ENCODE measurements at places on chromosomes 1 and 21.

GRCh38 chr1:41743366-41743765 is 175.4 kb downstream of the HIVEP3 start:
- DNase-seq: no peak

DNA sequence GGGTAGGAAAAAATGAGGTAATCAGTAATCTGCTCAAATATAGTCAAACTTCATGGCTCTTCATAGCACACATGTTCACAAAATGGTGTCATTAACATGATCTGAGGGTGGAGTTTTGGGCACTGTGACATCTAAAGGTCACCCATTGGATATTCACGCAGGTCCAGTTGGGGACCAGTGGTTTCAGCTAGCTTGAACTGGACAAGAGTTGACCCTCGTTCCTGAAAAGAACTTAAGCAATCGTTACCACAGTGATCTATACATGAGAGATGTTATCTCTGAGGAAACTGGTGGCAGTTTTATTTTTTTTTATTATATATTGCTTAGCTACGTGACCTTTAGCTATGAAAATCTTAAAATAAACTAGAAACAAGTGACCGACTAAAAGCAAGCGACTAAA is 3.0 kb upstream of the OR2C3 start:
- DNase-seq: no peak

DNA sequence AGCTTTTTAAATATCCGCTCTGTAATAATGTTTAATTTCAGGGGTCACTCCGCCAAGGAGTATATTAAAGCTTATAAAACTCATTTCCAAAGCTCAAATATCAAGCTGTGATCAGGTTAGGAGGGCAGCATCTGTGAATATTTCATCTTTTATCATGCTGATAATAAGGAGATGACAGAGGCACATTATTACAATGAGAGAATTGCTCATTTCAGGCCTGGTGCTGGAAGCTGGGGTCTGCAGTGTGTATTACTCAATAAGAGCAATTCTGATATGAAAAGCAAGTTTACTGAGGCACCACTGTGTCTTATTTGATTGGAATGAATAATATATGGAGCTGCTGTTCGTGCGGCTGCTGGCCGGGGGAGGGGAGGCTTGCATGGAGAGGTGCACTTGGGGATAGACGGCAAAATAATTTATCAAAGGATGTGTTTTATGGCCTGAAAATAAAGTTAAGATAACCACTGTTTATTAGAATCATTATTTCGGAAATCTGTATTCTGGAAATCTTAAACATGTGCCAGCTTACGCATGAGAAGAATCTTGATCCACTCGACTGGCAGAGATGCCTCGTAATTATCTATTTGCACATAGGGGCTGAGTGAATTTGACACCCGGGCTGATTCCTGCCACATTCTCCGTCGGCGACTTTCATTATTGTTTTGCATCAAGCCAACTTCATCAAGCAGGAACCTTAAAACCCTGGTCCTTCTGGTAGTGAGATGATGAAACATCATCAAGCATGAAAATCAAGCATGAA is 173.2 kb downstream of the RRAGC start:
- DNase-seq: no peak

DNA sequence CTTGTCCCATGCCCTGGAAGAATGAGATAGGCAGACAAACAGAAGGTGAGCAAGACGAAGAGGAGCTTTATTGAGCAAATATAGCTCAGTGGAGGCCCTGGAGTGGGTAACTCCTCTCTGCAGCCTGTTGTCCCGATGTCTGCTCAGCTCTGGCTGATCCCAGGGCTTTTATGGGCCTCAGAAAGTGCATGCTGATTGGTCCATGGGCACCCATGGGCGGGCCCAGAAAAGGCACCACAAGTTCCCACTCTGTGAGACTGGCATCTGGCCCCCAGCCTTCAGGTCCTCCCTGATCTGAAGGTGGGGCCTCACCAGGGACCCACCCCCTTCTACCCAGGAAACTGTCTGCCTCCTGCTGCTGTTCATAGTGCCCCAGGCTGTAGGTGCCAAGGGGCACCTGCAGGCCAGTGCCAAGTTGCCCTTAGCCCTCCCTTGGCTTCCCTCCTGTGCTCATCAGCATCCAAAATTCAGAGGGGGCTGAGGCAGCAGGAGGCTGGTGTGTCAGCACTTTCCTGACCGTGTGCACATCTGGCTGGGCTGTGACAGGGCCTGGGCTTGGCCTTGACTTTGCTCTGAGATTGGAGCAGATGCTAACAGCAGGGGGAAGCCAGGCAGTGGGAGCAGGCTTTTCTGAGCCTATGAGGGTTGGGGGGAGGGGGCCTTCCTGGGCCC is 35.4 kb downstream of the ACTL8 start:
- no peak for DNase-seq

- DNase-seq: no peak
Measured at GRCh38 chr21:28089599-28090441, 902.9 kb downstream of the LTN1 start.

DNA sequence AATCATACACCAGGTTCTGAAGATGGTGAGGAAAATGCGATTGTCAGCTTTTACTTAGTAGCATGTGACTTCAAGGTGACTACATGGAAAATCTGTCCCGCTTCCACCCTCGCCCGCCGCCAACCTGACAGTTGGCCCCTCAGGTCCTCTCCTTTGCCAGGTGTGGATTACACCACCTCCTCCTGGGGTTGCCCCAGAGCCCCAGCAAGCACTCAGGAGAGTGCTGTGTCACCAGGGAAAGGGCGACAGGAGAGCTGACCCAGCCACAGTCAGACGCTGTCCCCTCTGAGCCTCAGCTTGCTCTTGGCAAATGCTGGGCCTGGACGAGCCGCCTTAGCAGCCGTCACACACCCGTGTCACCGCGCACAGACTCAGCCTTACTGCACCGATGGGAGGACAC is 17.9 kb downstream of the PTTG1IP start:
- DNase-seq: no peak

DNA sequence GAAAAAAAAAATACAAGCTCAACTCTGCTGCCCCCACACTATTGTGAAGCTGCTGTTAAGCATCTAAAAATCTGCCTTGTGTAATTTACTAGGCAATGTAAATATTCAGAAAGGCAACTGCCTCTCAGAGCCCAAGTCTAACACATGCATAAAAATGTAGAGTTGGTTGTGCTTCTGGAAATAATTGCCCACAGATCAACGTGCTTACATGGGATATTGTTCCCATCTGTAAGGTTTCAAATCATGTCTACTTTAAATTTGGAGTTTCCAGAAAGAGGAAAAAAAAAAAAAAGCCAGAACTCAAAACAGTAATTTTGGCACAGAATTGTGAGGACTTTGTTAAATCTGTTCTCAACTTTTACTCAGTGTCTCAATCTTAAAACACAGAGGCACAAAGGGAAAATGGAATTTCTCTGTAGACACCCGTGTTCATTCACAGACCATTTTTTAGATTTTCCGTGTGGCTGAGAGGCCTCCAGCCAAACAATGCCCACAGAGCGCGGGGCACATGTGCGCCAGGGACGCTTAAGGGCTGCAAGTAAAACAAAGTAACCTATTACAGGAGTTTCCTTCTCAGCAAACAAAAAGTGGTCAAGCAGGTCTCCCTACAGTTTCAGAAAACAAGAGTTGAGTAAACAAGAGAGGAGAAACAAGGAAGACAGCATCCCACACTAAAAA is 115.5 kb downstream of the RERE start:
- no peak for DNase-seq

- no peak for DNase-seq
Measured at GRCh38 chr1:67560580-67561255, 124.3 kb upstream of the GADD45A start.

GRCh38 chr1:158203693-158204457 is 23.2 kb downstream of the CD1D start:
- DNase-seq: no peak

DNA sequence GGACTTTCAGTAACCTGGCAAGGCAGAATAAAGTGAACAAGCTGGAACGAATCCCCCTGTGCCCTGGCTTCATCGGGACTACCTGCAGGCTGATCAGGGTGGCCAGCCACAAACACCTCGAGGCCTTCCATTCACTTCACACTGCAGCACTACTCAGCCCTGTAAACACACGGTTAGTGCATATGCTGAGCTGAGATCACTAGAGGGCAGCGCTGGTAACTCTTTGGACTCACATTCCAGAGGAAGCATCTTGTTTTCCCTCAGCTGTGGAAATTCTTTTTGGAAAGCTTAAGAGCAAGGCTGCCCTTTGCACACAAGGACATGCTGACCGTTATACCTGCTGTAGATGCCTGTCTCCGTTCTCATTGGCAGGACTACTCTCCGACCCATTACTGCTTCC is 32.1 kb downstream of the PCSK9 start:
- no peak for DNase-seq

- no peak for DNase-seq
Measured at GRCh38 chr1:68024635-68025338, 25.6 kb downstream of the DIRAS3 start.

- DNase-seq: no peak
Measured at GRCh38 chr1:108861566-108861965, 4.7 kb upstream of the AKNAD1 start.

- DNase-seq: no peak
Measured at GRCh38 chr1:157247005-157247763, 109.0 kb upstream of the ETV3 start.

GRCh38 chr1:18128298-18128697 is 20.7 kb downstream of the IGSF21 start:
- DNase-seq: no peak

- no peak for DNase-seq
Measured at GRCh38 chr1:207103892-207104373, at the start of gene C4BPA. TSS of gene C4BPA (plus strand) at chr1:207104233. CDS start at chr1:207113026, 8,793 bp downstream.

DNA sequence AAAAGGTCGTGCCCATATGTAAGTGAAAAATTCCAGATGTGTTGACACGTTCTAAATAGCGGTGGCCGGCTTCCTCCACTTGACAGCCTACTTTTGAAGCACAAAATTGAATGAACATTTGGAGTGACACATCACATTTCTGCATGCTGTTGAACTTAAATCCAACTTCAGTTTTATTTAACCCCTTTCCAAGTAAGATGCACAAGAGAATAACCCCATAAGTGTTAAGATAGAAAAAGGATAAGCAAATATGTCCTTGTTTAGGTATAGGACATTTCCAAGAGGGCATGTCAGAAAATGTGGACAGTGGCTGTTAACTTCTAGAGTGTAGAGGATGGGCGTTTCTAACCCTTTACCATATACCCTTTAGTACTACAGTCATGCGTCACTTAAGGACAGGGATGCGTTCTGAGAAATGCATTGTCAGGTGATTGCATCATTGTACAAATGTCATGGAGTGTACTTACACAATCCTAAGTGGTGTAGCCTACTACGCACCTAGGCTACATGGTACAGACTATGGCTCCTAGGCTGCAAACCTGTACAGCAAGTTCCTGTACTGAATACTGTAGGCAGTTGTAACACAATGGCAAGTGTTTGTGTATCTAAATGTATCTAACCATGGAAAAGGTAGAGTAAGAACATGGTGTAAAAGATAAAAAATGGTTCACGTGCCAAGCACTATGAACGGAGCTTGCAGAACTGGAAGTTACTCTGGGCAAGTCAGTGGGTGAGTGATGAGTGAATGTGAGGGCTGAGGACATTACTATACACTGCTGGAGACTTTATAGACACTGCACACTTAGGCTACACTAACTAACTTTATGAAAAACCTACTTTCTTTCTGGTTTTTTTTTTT is 9.3 kb upstream of the FAM89A start:
- DNase-seq: no peak

- DNase-seq: no peak
Measured at GRCh38 chr1:196584696-196585095, 23.5 kb downstream of the KCNT2 start.

- DNase-seq: no peak
Measured at GRCh38 chr1:153248176-153248879, 11.2 kb upstream of the LORICRIN start.

DNA sequence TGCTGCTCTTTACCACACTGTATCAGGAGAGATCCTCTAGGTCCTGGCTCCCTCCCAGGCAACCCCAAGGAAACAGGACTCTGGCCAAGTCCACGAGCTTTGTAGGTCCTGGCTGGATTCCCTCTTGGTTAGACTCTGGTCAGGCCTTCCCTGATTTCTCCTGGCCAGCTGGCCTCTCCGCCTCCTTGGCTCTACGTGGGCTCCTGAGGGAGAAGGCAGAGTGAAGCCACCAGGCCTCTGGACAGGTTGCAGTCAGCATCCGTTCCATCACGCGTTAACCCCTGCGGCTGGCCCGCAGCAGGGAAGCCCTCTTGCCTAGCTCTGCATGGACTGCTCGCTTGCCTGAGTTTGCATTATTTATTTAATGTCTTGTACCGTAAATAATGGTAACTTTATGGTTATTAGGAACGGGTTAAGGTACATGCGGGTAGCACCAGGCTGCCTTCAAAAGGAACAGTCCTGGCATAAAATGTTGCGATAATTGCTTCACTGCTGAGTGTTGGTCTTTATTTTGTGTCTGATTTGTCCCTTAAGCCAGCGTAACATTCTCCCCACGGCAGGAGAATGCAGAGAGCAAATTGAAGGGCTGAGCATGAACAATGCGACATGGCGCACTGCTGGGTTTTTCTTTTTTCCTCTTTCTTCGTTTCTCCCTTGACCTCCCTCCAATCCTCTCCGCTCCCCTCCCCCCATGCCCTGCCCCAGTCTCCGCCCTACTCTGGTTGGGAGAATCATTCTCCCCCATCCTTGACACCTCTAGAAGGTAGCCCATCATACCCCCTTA is 100.3 kb downstream of the RNF220 start:
- no peak for DNase-seq

DNA sequence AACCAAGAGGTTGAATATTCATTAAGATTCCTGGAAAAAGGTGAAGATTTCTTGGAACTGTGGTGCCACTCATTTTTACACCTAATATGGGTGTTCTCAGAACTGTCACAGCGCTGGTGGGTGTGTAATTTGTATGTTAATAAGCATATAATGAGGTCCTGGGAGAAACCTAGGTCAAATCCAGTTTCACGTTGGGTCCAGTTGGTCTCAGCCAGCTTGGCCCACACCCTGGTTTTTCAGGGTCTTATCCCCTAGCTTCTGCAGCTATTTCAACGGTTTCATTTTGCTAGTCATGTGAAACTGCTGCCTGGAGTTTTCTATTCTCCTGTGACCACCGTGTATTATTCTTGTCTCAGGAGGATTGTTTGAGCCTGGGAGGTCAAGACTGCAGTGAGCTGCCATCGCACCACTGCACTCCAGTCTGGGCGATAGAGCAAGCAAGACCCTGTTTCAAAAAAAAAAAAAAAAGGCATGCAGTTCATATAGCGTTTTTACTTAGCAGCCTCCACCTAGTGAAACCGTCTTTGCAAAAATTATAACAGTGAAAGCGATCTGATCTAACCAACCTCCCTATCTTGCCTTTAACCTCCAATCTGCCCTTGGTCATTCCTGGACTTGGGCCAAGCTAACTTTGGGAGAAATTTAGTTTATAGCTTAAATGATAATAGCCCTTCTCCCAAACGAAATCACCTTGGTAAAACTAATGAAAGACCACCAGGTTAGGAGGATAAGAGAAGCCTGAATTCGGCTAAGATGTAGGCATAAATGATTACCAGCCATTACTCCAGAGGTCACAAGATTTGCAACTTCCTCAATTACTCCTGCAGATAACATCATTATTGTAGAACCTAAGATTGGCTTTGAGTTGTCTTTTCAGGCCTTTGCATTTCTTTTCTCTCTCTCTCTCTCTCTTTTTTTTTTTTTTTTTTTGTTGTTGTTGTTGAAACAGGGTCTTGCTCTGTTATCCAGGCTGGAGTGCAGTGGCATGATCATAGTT is 44.0 kb downstream of the PTAFR start:
- no peak for DNase-seq

- DNase-seq: no peak
Measured at GRCh38 chr1:157304271-157304670, 166.1 kb upstream of the ETV3 start.

- DNase-seq: no peak
Measured at GRCh38 chr1:81068726-81069125, 732.0 kb upstream of the ADGRL2 start.

GRCh38 chr21:15276243-15276642 is 211.4 kb upstream of the NRIP1 start:
- no peak for DNase-seq

Measured in activated CD8-positive, alpha-beta memory T cell treated with anti-CD3 and anti-CD28 coated beads for 1 hour (primary cell).